HCT116 (cell line): ENCODE measurements at places on chromosomes 4 and X.
A peak's percentile ranks its signal among the peaks of the same experiment; 100 is the strongest.

GRCh38 chr4:98937986-98938720 lies 9.2 kb upstream of the EIF4E start:
- H3K4me3 ChIP-seq: no peak overlapping the region
- DNase-seq: no peak
- H3K4me1 ChIP-seq: peaks cover 29% of the 10 kb centered on the region
- H3K36me3 ChIP-seq: no peaks in the 10 kb centered on the region
- no peak overlapping the region for H3K27ac ChIP-seq

- H3K4me1 ChIP-seq: no peaks in the 10 kb centered on the region
- no peak overlapping the region for H3K27ac ChIP-seq
- no peak for DNase-seq
- no peak overlapping the region for H3K4me3 ChIP-seq
These were observed 32.4 kb upstream of the SLC10A4 start for GRCh38 chr4:48450740-48451139.

GRCh38 chr4:87895964-87896621 lies 63.3 kb downstream of the MEPE start:
- H3K36me3 ChIP-seq: no peaks in the 10 kb centered on the region
- no peaks in the 10 kb centered on the region for H3K27me3 ChIP-seq
- peak overlapping the region; percentile 47; the same call in 1 of the 2 replicates for H3K27ac ChIP-seq
- DNase-seq: peak; percentile 87

GRCh38 chr4:147617841-147618691 lies 869 bp downstream of the TMEM184C start:
- H3K36me3 ChIP-seq: peaks cover 3% of the 10 kb centered on the region; the same call in 1 of the 2 replicates
- H3K27ac ChIP-seq: peak overlapping the region; percentile 53
- peak overlapping the region; percentile 72 for H3K4me3 ChIP-seq
- no peaks in the 10 kb centered on the region for H3K27me3 ChIP-seq
- H3K4me1 ChIP-seq: peaks cover 10% of the 10 kb centered on the region; the same call in 1 of the 2 replicates
- DNase-seq: no peak

- H3K27ac ChIP-seq: no peak overlapping the region
- no peaks in the 10 kb centered on the region for H3K27me3 ChIP-seq
- H3K4me1 ChIP-seq: 0 out of 2 replicates have a peak, but pooled peaks cover 2% of the 10 kb centered on the region
- no peak overlapping the region for H3K4me3 ChIP-seq
These were observed 5.0 kb downstream of the PRMT9 start for GRCh38 chr4:147678796-147679549.

GRCh38 chrX:113950081-113950678 lies 633.7 kb upstream of the HTR2C start:
- no peaks in the 10 kb centered on the region for H3K27me3 ChIP-seq
- no peak for DNase-seq
- H3K27ac ChIP-seq: no peak overlapping the region
- no peaks in the 10 kb centered on the region for H3K36me3 ChIP-seq
- no peaks in the 10 kb centered on the region for H3K4me1 ChIP-seq

DNA sequence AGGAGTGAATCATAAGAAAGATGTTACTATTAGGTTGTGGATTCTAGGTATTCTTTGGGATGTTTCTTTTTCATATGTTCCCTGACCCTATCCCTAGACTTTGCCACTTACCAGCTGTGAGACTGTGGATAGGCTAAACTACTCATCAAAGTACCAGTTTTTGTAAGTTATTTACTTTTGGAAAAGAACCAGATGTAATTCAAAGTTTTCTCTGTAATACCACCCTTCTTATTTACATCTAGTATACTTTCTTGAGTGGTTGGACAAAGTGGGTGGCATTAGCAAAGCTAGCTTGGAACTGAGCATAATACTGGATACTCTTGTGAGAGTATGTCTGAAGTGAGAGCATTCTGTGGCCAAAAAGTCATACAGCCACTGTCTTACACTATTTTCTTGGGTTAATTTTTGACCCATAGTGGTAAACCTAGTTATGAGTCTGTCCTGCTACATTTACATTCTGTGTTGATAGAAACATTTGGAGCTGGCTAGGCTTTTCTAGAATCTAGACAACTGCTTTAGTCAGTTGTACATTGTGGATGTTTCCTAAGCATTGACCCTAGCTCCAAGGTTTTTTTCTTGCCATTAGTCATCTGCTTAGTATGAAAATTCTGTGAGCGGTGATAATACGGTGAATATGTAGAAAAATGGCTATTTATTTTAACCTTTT lies 41.7 kb downstream of the KDM6A start:
- no peak overlapping the region for H3K4me3 ChIP-seq
- no peak for DNase-seq
- no peaks in the 10 kb centered on the region for H3K27me3 ChIP-seq
- no peak overlapping the region for H3K27ac ChIP-seq
- H3K4me1 ChIP-seq: peaks cover 6% of the 10 kb centered on the region; the same call in 1 of the 2 replicates
